ENCODE measurements at places on chromosomes 5 and 9. TPM values are rescaled to one million over a fixed set of nuclear protein-coding genes. Genes with fewer than 3 reads are reported as not detected.

DNA sequence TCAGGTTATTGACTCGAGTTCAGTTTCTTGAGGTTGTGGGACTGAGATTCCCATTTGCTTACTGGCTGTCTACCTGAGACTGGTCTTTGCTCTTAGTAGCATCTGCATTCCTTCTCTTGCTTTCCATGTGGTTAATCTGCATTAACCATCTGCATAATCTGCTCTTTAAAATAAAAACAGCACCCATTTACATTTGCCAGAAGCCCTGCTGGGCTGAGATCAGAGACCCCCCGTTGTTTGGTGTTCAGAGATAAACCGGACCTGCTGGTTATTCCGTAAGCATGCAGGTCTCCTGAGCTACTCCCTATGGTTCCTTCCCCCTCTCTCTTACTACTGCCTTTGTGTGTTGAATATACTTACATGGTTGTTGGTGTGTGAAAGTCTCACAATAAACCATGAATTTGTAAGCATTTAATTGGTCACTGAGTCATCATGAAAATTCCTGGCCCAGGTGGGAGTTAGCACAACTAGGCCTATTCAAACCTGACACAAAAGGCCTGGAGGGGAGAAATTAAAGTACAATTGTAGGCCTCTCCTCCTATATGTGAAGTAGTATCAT lies 396.7 kb downstream of the MRPS30 start:
- no peak for DNase-seq

- DNase-seq, result no peak
These were observed 677.0 kb downstream of the TAF11L14 start for GRCh38 chr5:18311266-18311665.

- no peak for DNase-seq
These were observed 353.4 kb upstream of the SLC30A5 start for GRCh38 chr5:68740226-68740910.

DNA sequence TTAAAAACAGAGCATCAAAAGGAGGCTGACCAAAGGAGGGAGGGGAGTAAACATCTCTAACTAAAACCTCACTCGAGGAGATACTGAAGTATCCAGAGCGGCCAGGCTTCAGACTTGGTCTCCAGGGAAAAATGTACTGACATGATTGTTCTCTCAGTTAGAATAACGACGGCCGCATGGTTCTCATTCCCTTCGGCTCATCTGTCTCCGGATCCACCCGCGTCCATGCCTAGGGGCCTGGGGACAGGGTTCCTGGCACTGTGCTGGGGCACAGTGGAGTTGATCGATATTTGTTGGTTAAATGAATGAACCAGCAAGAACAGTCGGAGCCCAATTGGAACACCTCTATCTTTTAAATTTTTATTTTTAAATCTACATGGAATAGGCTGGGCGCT lies 167.1 kb upstream of the PHYKPL start:
- DNase-seq, result no peak

GRCh38 chr9:133973111-133973790 lies 18.9 kb downstream of the VAV2 start:
- no peak for DNase-seq

DNA sequence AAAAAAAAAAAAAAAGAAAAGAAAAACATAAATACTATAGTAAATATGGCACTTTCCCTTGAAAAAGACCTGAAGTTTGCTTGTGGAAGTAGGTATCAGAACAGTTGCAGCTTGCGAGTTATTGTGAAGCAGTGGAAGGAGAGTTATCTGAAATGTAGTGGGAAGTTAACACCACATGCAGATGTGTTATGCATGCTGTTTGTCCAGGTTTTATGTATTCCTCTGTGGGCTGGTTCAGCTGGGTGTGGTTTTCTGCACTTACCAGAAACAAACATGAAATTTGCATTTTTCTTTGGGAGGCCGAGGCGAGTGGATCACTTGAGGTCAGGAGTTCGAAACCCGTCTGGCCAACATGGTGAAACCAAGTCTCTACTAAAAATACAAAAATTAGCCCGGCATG lies 42.1 kb upstream of the CTNNA1 start:
- DNase-seq, result no peak

GRCh38 chr9:12815888-12816287 lies 41.1 kb downstream of the LURAP1L start:
- no peak for DNase-seq

- peak; percentile 55 for DNase-seq
These were observed 44.6 kb upstream of the GLDC start for GRCh38 chr9:6689893-6690674.

GRCh38 chr9:131776473-131776872 lies 36.6 kb upstream of the RAPGEF1 start:
- DNase-seq, result peak; percentile 76

Gene SLC45A2
- total RNA-seq, result not detected

Gene VLDLR
- total RNA-seq, result 31.5 TPM

Gene FYB1
- total RNA-seq, result 2.7 TPM

Gene NR2F1-AS1
- not detected for total RNA-seq
